ENCODE measurements at places on chromosomes 16 and 17.

- DNase-seq: no peak
Observed at GRCh38 chr16:27486344-27486743, 63.4 kb downstream of the GTF3C1 start.

DNA sequence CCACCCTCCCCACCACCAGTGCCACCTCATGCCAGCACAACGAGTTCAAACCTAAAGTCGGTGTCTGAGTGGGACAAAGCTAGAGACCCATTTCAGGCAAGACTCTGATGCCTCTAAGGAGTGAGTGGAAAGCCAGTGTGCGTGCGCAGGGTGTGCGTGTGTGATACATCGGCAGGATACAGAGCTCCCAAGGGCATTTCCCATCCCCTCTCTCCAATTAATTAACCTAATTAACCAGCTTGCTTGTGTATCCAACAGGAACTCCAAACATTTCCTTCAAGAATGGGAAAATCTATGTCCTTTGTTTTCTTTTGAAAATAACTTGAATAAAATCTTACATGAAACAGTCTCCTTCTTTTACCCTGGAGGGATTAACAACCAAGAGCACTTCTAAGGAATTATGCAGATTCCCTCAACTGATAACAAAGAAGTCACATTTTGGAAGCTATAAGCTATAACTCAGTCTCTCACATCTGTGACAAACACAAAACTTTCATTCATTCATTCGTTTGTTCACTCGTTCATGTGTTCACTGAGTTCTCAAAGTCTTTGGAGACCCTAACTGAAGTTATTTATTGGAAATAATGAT is 9.9 kb downstream of the ATPAF2 start:
- DNase-seq: no peak

DNA sequence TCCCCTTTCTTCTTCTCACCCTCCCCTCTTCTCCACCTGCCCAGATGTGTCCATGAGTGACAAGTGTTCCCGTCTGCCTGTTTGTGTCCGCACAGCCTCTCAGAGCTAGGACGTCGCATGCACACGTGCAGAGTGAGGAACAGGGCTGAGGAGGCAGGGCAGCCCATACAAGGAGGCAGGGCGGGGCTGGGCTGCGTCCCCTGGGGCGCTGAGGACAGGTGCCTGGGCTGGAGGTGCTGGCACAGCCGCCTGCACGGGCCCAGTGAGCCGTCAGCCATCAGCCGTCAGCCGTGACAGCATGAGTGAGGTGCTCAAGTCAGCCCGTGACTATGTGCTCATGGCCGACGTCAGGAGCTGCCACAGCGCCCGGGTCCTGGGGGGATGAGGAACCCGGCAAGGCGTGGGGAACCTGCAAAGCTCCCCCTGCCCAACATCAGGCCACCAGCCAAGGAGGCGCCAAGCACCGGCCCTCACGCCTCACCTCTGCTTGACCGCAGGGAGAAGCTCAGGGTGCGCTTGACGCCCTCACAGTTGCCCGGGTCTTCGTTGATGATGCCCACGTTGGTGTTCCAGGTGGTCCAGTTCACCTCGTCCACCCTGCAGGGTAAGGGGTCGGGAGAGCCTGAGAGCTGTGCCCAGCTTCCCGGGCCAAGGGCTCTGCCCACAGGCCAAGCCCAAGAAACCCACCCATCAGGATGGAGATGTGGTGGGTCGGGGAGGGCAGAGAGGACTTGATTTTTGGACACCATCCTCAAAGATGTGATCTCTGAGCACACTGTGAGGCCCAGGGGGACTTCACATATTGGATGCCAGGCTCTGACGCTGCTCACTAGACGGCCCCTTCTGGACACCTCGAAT is 13.7 kb upstream of the TRPV3 start:
- DNase-seq: no peak

GRCh38 chr16:58346831-58347371 is 45.4 kb upstream of the GINS3 start:
- no peak for DNase-seq

GRCh38 chr17:42116705-42117396 is 4.3 kb downstream of the KAT2A start:
- peak; percentile 70 for DNase-seq

DNA sequence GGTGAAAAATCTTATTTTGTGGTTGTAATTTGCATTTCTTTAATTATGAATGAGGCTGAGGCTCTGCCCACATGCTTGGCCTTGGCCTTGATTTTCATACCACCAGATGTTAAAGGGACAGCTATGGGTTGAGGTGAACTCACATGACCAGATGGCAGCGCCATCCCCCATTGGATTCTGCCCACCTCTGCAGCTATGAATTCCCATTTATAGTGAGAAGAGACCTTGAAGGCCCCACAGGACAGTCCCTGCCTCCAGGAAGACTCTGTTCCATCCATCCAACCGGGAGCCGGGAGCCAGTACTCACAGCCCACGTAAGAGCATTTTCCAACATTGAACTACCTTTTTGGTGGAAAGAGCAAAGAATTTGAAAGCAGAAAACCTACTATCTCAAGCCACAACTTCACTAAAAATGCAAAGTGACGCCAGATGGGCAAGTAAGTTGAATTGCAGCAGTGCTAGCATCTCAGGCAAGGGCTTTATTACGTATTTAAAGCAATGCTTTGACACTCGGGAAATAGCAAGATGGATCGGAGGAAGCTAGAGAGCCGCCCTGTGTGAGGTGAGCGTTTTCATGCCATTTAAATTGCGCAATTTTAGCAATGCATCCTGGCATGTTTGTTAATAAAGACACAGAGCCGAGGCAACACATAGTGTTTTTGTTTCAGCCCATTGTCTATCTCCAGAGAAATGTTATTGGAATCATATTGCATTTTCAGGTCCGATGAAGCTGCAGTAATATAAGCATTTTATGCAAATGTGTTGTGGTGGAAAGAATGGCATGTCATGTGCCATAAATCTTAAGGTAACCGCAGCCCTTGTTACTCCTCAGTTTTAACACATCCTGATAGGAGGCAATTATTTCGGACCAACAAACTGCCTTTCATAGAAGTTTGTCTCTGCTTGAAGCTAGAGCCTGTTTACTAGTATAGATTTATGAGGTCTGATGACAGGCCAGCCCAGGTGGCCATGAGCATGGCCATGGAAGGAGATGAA is 273.4 kb upstream of the TNRC6C start:
- DNase-seq: no peak

DNA sequence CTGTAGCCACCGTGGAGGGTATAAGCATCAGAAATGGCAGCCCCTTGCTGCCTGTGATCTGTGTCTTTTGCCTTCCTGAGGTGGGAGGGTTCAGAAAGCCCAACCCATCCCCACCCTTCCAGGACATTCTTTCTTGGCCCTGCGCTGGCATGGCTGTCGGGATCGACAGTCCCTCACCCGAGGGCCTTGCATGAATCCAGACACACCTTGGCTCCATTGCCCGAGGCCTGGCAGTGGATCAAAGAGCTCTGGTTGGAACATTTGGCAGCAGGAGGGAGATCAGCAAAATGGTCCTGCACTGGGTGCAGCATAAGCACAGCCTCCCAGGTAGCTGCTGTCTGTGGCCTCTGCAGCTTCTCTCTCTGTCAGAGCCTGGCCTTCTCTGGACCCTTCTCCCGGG is 246.6 kb upstream of the MAF start:
- no peak for DNase-seq

DNA sequence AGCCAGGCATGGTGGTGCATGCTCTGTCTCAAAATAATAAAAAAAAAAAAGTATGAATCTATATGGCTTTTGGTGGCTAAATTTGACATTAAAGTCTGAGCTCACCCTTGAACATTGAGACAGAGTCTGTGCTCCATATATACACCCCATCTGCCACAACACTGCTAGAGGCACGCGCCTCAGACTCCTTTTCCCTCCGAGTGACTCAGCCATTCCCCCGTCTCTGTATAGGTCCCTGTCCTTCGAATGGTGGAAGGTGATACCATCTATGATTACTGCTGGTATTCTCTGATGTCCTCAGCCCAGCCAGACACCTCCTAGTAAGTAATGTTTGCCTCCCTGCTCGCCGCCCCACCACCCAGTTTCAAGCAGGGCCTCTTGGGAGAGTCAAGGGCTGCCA is 4.5 kb upstream of the EFNB3 start:
- no peak for DNase-seq

DNA sequence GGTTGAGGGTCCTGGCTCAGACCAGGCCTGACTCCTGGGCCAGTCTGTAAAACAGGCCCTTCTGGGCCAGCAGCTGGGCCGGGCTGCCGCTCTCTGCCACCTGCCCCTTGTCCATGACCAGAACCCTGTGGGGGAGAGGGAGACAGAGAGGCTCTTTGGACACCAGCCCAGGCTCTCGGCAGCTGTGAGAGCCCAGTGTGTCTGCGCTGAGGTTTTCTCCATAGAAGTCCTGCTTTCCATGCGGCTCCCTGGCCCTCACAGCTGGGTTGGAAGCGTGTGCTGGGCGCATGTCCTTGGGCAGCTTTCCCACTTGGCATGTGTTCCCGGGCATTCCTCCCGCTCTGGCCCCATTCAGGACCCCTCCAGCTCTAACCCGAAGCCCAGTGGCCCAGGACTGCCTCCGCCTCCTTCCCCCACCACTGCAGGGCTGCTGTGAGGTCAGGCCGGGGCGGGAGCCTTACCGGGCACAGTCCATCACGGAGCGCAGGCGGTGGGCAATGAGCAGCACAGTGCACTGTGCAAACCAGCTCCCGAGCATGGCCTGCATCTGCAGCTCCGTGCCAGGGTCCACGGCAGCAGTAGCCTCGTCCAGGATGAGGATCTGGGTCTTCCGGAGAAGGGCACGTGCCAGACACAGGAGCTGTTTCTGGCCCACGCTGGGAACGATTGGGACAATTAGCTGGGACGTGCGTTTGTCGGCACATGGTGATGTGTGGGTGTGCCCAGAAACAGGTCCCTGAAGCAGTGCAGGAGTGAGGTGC is 73.0 kb downstream of the ABCC6 start:
- DNase-seq: no peak

DNA sequence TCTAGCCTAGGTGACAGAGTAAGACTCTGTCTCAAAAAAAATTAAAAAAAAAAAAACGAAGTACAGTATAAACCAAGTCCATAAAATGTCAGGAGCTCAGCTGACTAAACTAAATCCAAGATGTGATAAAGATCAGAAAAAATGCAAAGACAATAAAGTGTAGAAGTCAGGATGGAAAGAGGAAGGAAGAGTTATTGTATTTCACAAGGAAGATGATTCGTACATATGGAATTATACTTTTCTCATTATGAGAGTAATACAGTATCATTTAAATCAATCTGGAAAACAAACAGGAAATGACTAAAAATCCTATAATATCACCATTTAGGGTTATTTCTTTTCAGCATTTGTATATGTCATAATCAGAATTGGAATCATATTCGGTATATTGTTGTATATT is 11.4 kb upstream of the APOH start:
- no peak for DNase-seq

DNA sequence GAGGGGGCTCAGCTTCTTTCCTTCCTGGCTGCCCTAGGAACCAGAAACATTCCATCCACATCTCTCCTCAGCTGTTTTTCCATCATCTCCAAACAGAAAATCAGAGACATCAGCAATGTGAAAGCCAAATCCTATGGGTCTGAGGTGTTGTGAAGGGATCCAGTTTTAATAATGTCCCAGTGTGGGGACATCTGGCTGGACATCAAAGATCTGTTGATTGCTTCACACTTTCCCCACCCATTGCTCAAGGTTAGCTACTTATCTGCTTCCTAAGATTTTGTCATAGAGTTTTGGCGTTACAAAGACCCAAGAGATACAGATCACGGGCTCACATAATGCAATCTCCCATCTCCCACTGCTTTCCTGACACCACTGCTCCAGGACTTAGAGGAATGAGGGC is 47.8 kb upstream of the AXIN2 start:
- no peak for DNase-seq

DNA sequence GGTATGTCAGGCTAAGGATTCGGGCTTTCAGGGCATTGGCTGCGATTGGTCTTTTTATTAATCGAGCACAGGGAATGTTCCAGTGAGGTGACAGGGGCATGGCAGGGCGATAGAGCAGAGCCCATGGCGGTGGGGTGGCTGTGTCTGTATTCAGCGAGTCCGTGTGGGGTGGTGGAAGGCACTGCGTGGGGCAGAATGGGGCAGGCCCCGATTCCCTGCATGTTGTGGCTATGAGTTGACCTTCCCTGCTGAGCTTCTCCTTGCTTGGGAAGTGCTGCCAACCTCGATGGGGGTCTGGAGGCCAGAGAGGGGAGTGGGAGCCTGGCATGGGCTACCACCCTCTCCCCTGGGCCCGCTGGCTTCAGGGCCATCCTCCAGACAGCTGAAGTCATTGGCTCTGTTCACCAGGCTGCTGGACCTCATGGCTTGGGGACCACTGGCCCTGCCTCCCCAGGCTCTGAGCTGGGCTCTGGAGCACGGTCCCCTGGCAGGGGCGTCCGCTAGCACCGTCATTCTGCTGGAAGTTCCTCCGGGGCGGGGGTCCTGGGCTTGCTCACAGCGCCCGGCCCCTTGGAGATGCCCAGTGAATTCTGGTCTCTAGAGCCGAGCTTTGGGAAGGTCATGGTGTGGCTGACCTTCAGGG is 92.1 kb downstream of the NPIPB11 start:
- DNase-seq: no peak

GRCh38 chr17:59838052-59838916 is 54.5 kb downstream of the TUBD1 start:
- DNase-seq: no peak

GRCh38 chr16:84692451-84693214 is 7.2 kb upstream of the USP10 start:
- DNase-seq: no peak

DNA sequence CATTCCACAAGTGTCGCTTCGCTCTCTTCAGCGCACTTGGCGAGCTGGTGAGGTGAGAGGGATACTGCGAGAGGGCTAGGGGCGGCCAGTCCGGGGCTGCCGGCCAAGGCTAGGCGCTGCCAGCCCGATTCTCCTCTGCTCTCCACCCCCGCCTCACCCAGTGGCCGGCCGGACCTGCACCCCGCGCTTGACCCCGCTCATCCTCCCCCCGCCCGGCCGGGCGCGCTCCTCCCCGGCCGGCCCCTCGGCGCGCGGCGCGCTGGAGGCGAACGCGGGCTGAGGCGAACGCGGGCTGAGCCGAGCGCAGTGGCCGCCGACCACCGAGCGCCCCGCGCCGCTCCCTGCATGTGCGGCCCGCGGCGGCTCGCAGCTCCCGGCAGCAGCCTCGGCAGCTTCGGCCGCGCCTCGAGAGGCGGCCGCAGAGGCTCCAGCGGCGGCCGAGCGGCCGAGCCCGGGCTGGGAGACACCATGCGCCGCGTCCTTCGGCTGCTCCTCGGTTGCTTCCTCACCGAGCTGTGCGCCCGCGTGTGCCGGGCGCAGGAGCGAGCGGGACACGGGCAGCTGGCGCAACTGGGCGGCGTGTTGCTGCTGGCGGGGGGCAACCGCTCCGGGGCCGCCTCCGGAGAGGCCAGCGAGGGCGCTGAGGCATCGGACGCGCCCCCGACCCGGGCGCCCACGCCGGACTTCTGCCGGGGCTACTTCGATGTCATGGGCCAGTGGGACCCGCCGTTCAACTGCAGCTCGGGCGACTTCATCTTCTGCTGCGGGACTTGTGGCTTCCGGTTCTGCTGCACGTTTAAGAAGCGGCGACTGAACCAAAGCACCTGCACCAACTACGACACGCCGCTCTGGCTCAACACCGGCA is at the start of gene SHISA9:
TSS of gene SHISA9 (plus strand) at position 2 of the 865 bp plus-strand sequence.
- no peak for DNase-seq

DNA sequence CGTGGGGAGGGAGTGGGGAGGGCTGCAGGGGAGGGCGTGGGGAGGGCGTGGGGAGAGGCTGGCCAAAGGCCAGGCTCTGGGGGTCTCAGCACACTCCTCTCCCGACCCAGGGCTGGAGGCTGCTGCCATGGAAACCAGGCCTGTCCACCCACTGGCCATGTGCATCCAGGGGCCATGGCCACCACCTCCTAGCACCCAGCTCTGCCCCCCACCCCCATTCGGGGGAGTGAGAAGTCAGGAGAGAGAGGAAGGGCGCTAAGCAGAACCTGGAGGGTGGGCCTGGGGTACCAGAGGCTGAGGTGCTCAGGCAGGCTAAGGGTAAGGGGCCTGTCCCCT is 29.6 kb downstream of the ENDOV start:
- no peak for DNase-seq

- no peak for DNase-seq
Observed at GRCh38 chr16:66054095-66054494, 312.4 kb upstream of the CDH5 start.
